ELR (cell line): ENCODE measurements at places on chromosomes 2 and 18.
A peak's percentile ranks its signal among the peaks of the same experiment; 100 is the strongest.

DNA sequence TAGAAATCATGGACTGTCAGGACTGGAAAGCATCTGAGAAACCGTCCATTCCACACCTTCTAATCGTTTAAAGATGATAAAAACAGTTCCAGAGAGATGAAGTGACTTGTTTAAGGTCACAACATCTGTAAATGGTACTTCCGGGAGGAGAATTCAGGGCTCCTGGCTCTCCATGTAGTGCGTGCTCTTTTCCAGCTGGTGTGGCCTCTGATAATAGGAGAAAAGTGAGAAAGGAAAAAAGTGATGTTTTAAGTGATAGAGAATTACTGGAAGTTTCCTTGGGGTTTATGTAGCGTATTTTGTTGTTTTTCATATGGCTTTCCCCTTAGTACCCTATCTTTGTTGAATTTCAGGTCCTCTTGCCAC is 663 bp downstream of the C2orf49 start:
- DNase-seq = peak; percentile 23

DNA sequence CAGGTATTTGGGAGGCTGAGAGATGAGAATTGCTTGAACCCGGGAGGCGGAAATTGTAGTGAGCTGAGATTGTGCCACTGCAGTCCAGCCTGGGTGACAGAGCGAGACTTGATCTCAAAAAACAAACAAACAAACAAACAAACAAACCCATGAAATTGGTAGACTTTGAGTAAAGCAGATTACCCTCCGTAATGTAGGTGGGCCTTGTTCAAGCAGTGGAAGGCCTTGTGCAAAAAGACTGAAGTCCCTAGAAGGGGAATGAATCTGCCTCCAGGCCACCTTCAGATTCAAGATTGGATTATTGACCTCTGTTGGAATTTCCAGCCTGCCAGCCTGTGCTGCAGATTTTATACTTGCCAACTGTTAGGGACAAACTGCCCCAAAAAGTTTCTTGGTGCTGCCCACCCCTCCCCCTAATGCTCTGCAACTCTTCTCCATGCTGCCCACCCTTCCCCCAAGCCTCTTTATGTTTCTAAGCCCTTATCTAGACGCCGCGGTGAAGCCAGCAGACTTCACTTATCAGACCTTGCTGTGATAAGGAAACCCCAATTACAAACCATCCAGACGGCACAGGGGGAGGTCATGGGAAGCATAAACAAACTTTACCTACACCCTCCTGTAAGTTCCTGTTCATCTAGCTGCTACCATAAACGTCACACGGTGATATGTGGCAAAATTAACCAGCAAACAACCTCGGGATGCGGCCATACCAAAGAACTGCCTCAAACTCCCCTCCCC is 17.0 kb downstream of the CYP27A1 start:
- DNase-seq = no peak

DNA sequence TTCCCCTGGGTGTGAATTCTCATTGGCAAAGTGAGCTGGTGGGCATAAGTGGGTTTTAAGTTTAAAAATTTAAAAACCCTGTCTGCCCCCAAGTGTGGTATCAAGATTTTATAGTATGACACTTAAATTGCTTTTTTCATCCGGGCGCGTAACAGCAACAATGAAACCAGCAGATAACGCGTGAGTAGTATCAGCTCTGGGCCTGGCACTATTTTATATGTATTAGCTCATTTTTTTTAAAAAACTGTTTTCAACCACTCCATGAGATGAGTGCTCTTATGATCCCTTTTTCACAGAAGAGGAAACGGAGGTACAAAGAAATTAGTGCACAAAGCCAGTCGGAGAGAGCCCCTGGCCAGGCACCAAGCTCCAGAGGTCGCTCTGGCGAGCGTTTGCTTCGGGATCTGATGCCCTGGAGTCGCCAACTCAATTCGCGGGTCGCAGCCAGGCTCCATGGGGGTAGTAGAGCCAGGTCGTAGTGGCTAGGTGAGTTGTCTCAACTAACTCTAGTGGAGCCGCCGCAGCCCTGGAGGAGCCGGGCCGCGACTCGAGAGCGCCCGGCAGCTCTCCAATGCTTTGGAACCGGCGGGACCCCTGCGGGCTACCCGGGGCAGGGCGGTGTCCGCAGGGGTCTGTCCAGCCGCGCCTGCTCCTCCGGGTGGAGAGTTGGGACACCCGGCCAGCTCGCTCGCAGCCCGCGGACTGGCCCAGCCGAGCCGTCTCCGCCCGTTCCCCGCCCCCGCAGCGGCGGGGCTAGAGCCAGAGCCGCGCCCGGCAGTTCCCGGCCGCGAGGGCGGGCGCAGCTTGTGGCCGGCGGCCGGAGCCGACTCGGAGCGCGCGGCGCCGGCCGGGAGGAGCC is at the start of gene IL1R1:
IL1R1 (plus strand) TSS at position 777 of the 859 bp plus-strand sequence. CDS start 14,979 bp downstream, outside the sequence.
- peak; percentile 83 for DNase-seq

DNA sequence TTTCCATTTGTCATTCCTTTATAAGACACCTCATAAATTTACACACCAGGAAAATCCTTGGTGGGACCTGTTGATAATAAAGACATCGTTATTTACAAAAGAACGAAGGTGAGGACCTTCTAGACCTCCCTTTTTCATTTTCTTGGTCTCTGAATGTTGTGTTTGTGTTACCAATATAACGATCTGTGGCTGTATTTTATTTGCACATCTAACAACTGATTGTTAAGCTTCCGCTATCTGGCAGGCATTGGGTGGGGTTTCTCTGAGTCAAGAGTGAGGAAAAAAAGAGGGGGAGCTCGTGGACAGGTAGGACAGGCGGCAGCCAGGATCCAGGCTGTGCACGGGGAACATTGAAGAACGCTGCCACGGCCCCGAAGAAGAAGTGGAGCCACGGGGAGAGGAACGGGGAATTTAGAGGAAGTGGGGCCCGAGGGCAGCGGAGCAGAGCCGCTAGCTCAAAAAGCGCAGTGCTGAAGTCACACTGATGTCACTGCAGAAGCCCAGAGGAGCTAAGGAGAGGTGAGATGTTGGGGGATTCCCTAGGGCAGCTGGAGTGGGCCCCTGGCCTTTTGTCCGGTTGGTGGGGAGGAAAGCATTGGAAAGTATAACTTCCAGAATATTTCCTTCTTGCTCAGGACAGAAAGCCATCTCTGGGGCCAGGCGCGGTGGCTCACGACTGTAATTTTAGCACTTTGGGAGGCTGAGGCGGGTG is 20.9 kb upstream of the DNMT3A start:
- no peak for DNase-seq

DNA sequence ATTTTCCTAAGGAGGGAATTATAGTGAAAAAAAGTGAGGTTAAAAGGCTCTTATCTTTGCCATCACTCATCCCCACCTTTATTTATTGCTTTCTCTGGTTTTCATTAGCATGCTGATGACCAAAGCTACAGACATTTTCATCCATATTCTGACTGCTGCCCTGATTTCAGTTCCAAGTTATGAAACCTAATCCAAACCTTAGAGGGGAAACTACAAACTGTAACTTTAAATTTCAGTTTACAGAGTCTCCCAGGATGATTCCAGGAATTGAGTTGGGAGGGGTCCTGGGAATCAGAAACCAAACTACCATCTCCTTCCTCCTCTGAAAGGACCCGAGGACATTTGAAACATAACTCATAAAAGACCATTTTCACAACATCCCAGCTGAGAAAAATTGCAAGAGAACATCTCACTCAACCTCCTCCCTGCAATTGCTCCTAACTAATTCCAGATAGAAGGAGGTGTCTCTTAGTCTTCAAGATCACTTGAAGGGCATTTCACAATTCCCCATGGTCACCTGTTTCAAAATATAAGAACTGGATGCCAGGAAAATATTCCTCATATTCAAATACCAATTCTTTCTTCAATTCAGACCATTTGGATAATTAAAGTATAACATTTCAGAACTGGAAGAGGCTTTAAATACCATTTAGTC is 520.6 kb downstream of the TNS1 start:
- no peak for DNase-seq

DNA sequence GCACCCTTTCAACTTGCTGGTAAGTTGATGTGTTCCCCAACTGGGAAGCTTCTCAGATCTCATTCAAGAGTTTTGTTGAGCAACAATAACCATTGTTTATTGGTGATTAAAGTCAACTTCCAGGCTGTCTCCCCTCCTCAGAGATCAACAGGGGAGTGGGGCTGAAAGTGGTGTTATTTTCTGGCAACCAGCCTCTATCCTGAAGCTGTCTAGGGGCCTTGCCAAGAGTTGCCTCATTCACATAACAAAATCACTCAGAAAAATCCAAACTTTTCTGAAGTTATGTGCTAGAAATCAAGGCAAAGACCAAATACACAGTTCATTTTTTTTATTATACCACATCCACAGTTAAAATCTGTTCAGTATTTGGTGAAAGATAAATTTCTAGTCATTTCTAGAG is 788.4 kb downstream of the LRRTM4 start:
- no peak for DNase-seq

DNA sequence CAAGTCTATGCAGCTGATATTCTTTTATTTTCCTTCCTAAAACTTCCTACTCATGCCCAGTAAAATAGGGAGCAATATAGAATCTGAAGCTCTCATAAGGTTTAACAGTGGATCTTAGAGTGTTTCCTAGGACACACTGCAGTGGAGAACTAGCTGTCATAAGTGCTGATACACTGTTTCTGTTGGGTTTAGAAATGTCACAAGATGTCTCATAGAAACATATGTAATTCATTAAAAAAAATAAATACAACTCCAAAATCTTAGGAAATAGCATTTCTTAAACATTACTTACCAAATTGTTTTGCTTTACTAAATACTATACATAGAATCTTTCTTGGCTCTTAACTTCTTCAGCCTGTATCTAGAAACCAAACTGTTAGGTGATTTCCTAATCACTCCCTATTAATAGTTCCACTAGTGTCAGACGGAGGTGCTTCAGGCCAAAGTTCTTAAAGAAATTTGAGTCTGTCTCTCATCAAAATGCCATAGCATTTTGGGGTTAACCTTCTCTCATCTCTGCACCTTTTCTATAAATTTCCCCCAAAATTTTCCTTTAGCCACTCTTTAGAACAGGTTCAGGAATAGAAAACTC is 93.7 kb downstream of the CERKL start:
- no peak for DNase-seq

DNA sequence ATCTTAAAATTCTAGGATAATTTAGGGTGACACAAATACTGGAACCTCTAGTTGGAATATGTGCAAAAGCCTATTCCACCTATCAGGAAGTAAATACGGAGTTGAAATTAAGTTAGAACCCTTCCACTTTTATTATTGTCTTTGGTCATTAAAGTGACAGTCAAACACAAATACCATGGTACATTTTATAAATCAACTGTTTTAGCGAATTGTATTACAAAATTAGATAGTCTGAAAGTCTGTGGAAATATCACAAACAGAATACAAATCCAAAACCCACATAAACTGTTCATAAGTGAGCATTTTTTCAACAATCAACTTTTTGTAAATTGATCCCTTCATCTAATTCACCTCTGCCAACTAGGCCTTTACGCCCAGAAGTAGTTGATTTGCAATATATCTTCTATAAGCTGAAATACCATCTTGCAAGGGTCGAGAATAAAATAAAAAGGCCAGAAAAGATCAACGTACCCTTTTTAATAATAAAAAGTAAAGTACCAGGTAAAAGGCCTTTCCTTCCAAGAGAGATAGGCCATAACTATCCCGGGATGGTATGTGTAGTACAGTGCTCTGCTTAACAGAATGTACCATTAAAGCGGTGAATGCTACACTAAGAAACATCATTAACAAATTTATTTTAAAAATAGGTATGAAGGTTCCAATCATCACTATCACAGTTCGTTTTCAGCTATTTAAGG is 1.3 kb downstream of the USP34 start:
- peak; percentile 27 for DNase-seq
